Activated naive CD4-positive, alpha-beta T cell treated with anti-CD3 and anti-CD28 coated beads for 36 hours (primary cell): ENCODE measurements at places on chromosomes 7 and 10.

- DNase-seq: peak; percentile 78
Observed at GRCh38 chr7:140810830-140811556, 113.7 kb downstream of the BRAF start.

GRCh38 chr7:46932676-46933424 lies 649.1 kb downstream of the TNS3 start:
- DNase-seq: no peak

- no peak for DNase-seq
Observed at GRCh38 chr10:24213881-24214280, 4.9 kb downstream of the KIAA1217 start.

DNA sequence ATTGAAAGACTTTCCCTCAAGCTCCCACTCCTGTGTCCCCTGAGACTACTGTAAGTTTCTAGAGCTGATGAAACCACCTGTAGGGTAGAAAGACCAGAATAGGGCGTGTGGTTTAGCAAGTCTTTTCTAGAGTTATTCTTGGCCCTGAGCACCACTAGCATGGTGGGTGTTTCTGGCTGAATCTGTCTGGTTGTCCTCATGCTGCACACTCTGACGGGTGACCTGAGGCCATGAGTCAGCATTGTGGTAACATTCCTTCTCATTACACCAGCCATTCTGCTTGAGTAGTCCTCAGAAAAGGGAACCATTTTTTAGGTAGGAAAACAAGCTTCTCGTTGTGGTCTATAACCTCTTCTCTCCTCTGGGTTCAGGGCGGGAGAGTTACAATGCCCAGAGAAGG lies 250.3 kb downstream of the SNX13 start:
- no peak for DNase-seq

- peak; percentile 12 for DNase-seq
Observed at GRCh38 chr7:67105377-67105776, 108.7 kb downstream of the TYW1 start.

- DNase-seq: no peak
Observed at GRCh38 chr7:85897967-85898366, 711.1 kb upstream of the SEMA3D start.

- no peak for DNase-seq
Observed at GRCh38 chr10:3552281-3552680, 232.7 kb downstream of the KLF6 start.

DNA sequence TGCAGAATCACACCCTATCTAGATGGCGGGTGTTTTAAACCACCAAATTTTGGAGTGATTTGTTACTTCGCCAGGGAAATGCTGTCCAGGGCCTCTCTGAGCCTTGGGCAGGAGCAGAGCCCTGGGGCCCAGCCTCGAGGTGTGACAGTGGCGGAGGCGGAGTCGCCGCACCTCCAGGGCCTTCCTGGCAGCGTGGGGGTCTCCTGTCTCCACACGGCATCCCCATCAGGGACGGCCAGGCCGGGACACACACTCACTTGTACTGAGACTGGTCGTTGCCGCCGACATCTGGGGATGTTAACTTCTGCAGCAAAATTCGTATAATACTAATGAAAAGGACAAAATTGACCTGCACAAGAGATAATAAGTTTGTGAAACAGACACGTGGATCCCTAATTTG lies 110.7 kb downstream of the VIPR2 start:
- DNase-seq: no peak

DNA sequence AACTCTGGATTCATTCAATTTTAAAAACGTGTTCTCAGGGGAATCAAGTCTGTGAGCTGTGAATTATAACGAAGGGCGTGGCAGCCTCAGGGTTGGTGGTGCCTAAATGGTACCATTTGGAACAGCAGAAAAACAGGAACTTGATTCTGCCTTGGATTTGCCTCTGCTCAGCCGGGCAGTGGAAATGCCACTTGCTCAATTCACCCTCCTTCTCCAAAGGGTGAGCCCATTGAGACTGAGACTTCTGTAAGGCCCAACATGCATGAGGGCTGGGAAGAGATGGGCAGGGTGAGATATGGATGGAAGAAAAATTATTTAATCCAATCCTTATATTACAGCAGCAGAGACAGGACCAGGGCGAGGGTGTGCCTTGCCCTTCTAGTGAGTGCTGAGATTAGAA lies 107.1 kb upstream of the HABP2 start:
- DNase-seq: no peak

GRCh38 chr10:97390091-97390490 lies 11.0 kb downstream of the RRP12 start:
- no peak for DNase-seq

- no peak for DNase-seq
Observed at GRCh38 chr10:3000048-3000447, 67.3 kb upstream of the PFKP start.

DNA sequence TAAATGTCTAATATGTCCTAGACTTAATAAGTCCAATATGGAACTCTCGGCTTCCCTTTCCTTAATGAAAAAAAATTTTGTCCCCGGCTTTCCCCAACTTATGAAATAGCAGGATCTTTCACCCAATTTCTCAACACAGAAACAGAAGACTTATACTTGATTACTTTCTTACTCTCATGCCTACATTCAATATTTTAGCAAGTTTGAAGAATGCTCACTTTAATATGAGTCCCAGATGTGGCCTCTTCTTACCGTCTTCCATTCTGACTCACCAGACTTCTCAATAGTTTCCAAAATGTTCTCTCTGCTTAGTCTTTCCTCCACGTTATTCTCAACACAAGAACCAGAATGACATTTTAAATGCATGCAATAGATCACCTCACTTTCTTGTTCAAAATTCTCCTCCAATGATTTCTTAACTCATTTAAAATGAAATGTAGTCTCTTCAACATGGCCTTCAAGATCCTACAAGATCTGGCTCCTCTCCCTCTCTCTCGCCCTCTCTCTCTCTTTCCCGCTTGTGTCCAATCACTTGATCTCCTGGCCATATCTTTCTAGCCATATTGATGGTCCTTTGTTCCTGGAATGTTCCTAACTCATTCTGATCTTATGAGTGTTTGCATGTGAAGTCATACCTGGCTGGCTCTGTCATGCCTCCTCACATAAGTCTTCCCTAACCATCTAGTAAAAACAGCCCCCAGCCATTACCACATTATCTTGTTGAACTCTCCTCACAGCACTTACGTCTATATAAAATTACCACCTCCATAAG lies 119.7 kb upstream of the FAM3C start:
- no peak for DNase-seq
